Left ventricle myocardium superior (tissue), 1 donor: ENCODE measurements at places on chromosomes 3 and 15. TPM values are rescaled to one million over a fixed set of nuclear protein-coding genes. Genes with fewer than 3 reads are reported as not detected.
A peak's percentile ranks its signal among the peaks of the same experiment; 100 is the strongest.

GRCh38 chr3:195106418-195106906 lies 164.5 kb downstream of the XXYLT1 start:
- DNase-seq: peak; percentile 87

DNA sequence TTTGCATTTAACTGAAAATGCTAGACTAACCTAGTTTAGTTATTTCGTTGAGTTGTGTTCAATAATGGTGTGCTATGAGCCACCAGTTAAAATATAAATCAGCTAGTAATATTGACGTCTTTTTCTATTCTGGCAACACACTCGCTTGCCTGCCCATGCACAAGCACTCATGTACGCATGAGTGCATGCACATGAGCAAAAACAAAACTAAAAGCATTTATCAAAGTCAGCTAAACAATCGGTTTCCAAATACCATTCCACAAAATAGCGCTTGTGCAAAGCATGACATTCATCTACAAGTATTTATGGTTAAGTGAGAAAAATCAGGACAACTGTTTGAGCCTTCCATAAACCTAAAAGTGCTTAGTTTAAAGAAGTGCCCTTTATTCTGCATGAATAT lies 13.1 kb upstream of the SAMMSON start:
- DNase-seq: no peak

- DNase-seq: no peak
These were observed 502.4 kb downstream of the LPP start for GRCh38 chr3:188656196-188656982.

The CCDC54 gene
- not detected for total RNA-seq

- DNase-seq: no peak
These were observed 283.3 kb upstream of the TRIM42 start for GRCh38 chr3:140394488-140395133.

DNA sequence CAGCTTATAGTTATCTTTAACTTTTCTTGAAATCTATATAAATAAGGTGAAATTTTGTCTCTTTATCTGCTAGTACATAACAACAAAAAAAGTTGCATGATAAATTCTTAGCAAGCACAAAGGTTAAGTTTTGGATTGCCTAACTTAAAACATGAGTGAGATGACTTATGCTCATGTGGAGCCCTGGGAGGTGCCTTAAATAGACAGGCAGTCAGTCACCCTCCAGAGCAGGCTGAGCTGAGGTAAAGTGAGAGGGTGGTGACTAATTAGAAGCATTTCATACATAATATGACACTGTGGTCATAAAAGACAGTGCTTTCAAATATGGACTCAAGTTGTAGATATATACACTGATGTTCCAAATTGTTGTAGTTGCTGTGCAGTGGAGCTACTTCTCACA lies 14.6 kb upstream of the MME start:
- no peak for DNase-seq

DNA sequence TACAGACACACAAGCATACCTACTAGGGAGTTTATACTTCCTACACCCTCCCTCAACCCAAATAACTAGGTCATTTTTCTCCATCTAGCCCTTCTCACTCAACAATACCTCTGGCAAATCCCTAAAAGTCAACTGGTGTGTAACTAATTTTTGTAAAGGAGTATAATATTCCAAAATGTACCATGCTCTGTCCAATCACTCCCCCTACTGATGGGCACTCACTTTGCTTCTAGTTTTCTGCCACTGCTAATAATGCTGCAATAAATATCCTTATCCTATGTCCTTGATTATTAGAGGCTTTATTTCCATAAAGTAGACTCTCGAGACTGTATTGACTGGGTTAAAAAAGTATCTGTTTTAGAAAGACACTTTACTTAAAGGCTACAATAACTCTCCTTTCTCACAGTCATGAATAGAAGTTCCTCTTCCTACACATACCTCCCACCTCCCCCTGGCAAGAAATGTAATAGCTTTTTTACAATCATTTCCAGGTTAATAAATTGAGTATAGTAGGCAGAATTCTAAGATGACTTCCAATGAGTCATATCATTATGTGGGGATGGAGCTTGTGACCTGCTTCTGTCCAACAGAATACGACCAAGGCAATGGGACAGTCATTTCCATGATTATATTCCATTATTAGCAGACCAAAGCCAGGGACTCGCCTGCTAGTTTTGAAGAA lies 30.0 kb downstream of the SHQ1 start:
- no peak for DNase-seq

The LRRC58 gene
- total RNA-seq: 9.2 TPM

GRCh38 chr15:77021803-77022381 lies 27.0 kb downstream of the PSTPIP1 start:
- DNase-seq: peak; percentile 35

The ATG3 gene
- total RNA-seq: 39.0 TPM

The HEXA gene
- 64.4 TPM for total RNA-seq
